Caco-2 (cell line): ENCODE measurements at places on chromosomes 7 and 10. TPM values are rescaled to one million over a fixed set of nuclear protein-coding genes. Genes with fewer than 3 reads are reported as not detected.
A peak's percentile ranks its signal among the peaks of the same experiment; 100 is the strongest.

DNA sequence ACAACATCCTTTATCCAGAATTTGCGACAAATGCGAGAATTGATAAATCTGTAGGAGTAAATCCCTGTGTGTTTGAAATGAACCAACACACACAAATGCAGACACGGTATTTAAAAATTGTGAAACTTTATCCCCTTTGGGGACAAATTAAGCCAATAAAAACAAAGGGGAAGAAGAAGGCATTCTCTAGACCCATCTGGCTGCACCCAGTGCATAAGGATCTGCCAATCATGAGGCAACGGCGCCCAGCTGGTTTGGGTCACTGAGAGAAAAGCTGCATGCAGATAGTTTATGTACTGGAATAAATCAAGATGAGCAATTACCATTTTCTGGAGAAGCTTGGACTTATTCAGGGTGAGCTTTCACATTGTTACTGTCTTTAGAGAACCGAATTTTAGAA lies 45.7 kb downstream of the VAX1 start:
- H3K4me3 ChIP-seq, result no peak overlapping the region
- H3K36me3 ChIP-seq, result no peaks in the 10 kb centered on the region
- no peak for DNase-seq
- H3K4me1 ChIP-seq, result no peaks in the 10 kb centered on the region; the same call in 1 of the 2 replicates

GRCh38 chr10:22434521-22434920 lies 89.2 kb downstream of the SPAG6 start:
- peaks cover 52% of the 10 kb centered on the region for H3K4me1 ChIP-seq
- no peaks in the 10 kb centered on the region for H3K27me3 ChIP-seq
- DNase-seq, result no peak

- no peak overlapping the region for H3K27ac ChIP-seq
- no peak overlapping the region for H3K4me3 ChIP-seq
- DNase-seq, result no peak
- H3K4me1 ChIP-seq, result no peaks in the 10 kb centered on the region
- H3K36me3 ChIP-seq, result no peaks in the 10 kb centered on the region
These were observed 157.3 kb upstream of the YAE1 start for GRCh38 chr7:39408906-39409305.

The PILRA gene
- 0.68 TPM in 1 of 2 replicates, not detected in the other for total RNA-seq

DNA sequence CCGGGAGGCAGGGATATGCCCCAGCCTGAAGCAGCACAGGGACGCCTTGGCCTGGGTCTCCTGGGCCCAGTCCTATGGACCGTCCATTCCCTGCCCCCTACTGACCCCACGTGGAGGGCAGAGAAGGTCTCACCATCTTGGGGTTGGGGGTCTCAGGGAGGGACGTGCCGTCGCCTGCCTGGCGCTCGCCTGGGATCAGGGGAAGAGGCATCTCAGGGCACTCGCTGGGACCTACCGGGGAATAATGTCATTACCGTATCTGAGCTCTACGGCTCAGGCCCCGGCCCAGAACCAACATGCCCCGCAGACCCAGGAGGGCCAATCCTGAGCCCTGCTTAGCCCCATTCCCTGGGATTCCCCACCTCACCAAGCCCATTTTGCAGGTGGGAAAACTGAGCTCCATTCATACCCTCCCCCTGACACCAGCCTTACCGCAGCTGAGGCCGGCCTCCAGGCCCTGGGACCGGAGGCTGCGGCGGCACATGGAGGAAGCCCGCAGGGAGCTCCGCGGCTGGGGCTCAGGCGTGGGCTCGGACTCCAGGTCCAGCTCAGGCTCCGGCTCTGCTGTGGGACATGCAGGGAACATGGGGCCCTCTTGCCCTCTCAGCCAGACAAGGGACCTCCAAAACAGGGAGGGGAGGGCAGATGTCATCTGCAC lies 40.7 kb downstream of the GRID2IP start:
- no peaks in the 10 kb centered on the region for H3K4me1 ChIP-seq
- H3K36me3 ChIP-seq, result no peaks in the 10 kb centered on the region
- no peaks in the 10 kb centered on the region for H3K27me3 ChIP-seq
- H3K4me3 ChIP-seq, result no peak overlapping the region

DNA sequence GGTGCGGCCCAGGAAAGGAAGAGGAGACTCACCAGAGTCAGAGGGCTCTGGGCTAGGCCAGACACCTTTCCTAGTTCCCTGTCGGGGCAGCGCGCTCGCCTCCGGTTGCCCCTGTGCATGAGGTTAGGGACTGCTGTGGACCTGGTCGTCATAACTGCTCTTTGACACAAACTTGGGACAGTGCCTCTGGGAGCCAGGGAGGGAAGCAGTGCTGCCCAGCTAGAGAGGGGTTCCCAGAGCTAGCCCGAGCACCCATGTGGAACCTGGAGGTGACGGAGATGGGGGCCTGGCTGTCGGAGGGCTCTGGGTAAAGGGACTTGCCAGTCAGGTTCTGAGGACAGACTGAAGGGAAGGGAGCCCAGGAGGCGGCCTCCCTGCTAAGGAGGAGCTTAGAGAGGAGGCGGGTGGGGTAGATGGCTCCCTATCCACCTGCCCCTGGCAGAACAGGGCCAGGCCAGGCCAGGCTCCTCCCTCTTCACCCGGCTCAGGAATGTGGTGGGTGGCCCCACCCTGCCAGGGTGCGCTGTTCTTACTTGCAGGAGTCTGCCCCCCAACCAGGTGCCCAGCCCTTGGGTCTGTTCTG lies 29.7 kb downstream of the AGAP3 start:
- peaks cover 44% of the 10 kb centered on the region for H3K4me1 ChIP-seq
- no peaks in the 10 kb centered on the region for H3K27me3 ChIP-seq
- no peak for DNase-seq
- no peak overlapping the region for H3K4me3 ChIP-seq

DNA sequence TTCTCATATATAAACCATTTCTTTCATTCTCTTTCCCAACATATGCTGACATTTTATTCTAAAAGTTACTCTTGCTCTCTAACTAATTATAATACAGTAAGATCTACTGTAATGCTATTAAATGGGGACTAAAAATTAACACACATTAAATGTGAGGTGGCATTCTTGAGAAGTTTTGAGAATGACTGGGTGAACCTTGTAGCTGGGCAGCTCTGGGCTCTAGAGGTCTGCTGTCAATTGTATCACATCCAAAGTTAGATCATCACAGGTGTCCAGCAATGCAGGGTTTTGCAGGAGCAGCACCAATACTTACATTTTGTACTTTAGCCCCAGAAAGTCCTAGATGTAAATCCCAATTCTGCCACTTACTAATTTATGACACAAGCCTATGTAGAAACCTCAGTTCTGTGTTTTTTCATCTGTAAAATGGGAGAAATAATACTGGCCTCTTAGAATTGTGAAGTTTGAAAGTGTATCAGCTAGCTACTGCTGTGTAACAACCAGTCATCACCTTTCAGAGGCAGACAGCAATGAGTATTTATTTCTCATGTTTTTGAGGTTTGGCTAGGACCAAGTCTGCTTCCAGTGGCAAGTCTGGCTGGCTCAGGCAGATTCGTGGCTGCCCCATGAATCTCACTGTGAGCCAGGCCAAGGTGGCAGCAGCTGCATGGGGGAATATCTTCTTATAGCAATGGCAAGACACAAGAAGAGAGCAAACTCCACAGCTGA lies 79.6 kb upstream of the EMX2 start:
- no peak overlapping the region for H3K27ac ChIP-seq
- H3K36me3 ChIP-seq, result no peaks in the 10 kb centered on the region
- no peak for DNase-seq
- H3K4me1 ChIP-seq, result peaks cover 10% of the 10 kb centered on the region

- H3K27me3 ChIP-seq, result no peaks in the 10 kb centered on the region
- H3K36me3 ChIP-seq, result no peaks in the 10 kb centered on the region
- H3K4me1 ChIP-seq, result no peaks in the 10 kb centered on the region
- H3K4me3 ChIP-seq, result no peak overlapping the region
These were observed 162.6 kb downstream of the SH2D4B start for GRCh38 chr10:80700252-80700651.

The FKBP6 gene
- not detected in 2 replicates for total RNA-seq

- DNase-seq, result no peak
- no peak overlapping the region for H3K27ac ChIP-seq
- no peaks in the 10 kb centered on the region for H3K36me3 ChIP-seq
These were observed 792.9 kb upstream of the GHITM start for GRCh38 chr10:83346266-83346910.

DNA sequence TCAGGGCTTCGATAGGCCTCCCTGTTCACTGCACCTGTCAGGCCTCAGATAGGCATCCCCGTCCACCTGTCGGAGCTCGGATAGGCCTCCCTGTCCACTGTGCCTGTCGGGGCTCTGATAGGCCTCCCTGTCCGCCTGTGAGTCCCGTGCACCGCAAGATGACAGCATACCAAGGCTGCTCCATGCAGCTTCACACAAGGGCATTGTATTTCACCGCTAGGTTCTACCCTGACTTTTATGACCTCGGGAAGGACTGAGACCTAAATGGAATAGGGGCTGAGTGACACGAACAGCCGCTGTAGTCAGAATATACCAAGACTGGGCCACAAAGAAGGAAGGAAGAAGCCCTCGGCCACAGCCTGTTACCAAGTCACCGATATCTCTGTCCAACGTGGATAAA lies 271.2 kb downstream of the DIP2C start:
- no peak overlapping the region for H3K27ac ChIP-seq
- no peak overlapping the region for H3K4me3 ChIP-seq
- H3K36me3 ChIP-seq, result no peaks in the 10 kb centered on the region; the same call in 1 of the 2 replicates
- H3K27me3 ChIP-seq, result no peaks in the 10 kb centered on the region
- H3K4me1 ChIP-seq, result peaks cover 9% of the 10 kb centered on the region
- DNase-seq, result no peak

The WNT16 gene
- not detected in 2 replicates for total RNA-seq

- H3K36me3 ChIP-seq, result no peaks in the 10 kb centered on the region
- peaks cover 13% of the 10 kb centered on the region for H3K27me3 ChIP-seq
- peaks cover 9% of the 10 kb centered on the region for H3K4me1 ChIP-seq
- H3K27ac ChIP-seq, result no peak overlapping the region
- DNase-seq, result no peak
These were observed 2.4 kb downstream of the ALOX5 start for GRCh38 chr10:45376371-45376801.

The PRLHR gene
- total RNA-seq, result not detected in 2 replicates

DNA sequence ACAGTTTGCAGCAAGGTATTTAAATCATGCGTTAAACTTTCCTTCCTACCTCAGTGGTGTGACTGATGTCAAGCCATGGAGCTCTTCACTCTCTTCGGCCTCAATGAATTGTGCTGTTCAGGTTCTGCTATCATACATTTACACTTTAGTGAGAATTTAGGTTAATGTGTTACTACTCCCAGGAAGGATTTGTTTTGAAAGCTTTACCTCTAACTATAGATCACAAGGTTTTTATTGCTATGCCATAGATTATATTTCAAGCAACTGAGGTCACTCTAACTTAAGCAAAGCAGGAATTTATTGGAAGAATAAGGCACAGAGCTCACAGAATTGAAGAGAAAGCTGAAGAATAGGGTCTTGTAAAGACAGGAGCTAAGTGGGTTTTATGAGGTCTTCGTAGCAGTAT lies 11.0 kb upstream of the ADD3 start:
- no peaks in the 10 kb centered on the region for H3K36me3 ChIP-seq
- peaks cover 95% of the 10 kb centered on the region for H3K4me1 ChIP-seq
- DNase-seq, result no peak
- H3K27ac ChIP-seq, result peak overlapping the region; percentile 82

The CALHM3 gene
- total RNA-seq, result 0.18 TPM in 1 of 2 replicates, not detected in the other

The NPTX2 gene
- not detected in 2 replicates for total RNA-seq

GRCh38 chr7:98774884-98775283 lies 94.9 kb downstream of the TMEM130 start:
- H3K4me1 ChIP-seq, result peaks cover 18% of the 10 kb centered on the region
- H3K36me3 ChIP-seq, result no peaks in the 10 kb centered on the region
- no peak overlapping the region for H3K4me3 ChIP-seq
- no peak for DNase-seq

The NPS gene
- total RNA-seq, result not detected in 2 replicates

- no peaks in the 10 kb centered on the region for H3K4me1 ChIP-seq
- no peaks in the 10 kb centered on the region for H3K36me3 ChIP-seq
- H3K27me3 ChIP-seq, result no peaks in the 10 kb centered on the region
- no peak overlapping the region for H3K4me3 ChIP-seq
These were observed 78.3 kb upstream of the SLC26A5 start for GRCh38 chr7:103524042-103524907.

GRCh38 chr7:122143376-122143750 lies 686 bp downstream of the AASS start:
- H3K4me3 ChIP-seq, result peak overlapping the region; percentile 51
- peak overlapping the region; percentile 89 for H3K27ac ChIP-seq
- no peak for DNase-seq
- no peaks in the 10 kb centered on the region for H3K36me3 ChIP-seq

GRCh38 chr7:87398446-87398845 lies 53.0 kb downstream of the CROT start:
- H3K36me3 ChIP-seq, result no peaks in the 10 kb centered on the region; the same call in 1 of the 2 replicates
- 0 out of 2 replicates have a peak, but pooled peaks cover 4% of the 10 kb centered on the region for H3K4me1 ChIP-seq
- no peak overlapping the region for H3K27ac ChIP-seq
- H3K4me3 ChIP-seq, result no peak overlapping the region
- H3K27me3 ChIP-seq, result no peaks in the 10 kb centered on the region
